ENCODE measurements at places on chromosomes 16 and 17.

GRCh38 chr17:68749349-68750207, 148.4 kb upstream of the FAM20A start:
- no peak for DNase-seq

- DNase-seq, result no peak
Measured at GRCh38 chr17:39231591-39232551, 6.1 kb upstream of the STAC2 start.

GRCh38 chr17:77264617-77265230, 124.0 kb downstream of the SEC14L1 start:
- DNase-seq, result peak; percentile 54

DNA sequence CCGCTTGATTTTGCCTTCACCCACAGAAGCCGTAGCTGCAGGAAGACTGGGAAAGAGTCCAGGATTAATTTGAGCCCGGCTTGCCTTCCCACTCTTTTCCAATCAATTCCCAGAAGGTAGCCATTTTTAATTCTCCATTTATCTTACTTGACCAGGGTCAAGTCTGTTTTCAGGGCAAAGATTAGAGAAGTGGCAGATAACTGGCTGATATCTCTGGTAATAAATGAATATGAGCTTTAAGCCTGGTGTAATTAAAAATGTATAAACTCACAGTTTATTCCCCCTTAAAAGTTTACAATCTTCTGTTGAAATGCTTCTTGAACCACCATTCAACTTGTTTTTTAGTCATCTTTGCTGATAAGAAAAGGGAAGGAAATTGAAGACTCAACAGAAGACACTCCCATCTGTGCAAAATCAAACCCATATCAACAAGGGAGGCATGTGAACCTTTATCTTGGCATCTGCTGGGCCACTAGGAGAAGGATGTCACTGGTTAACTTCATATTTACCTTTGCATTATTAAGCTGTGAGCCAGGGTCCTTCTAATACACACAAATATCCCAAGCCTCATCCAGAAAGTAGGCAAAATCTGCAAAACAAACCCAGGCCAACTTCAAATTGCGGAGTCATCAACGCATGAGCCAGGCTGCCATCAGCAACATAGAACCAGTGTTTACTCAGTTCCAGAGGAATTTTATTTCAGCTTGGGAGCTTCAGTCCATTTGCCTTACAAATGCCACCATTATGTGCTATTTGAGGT, 314.6 kb upstream of the MAF start:
- DNase-seq, result no peak

GRCh38 chr16:31072540-31073141, 1.4 kb downstream of the ZNF668 start:
- no peak for DNase-seq

All from NCI-H187 (cell line).